ENCODE measurements at places on chromosomes 1 and 21.

DNA sequence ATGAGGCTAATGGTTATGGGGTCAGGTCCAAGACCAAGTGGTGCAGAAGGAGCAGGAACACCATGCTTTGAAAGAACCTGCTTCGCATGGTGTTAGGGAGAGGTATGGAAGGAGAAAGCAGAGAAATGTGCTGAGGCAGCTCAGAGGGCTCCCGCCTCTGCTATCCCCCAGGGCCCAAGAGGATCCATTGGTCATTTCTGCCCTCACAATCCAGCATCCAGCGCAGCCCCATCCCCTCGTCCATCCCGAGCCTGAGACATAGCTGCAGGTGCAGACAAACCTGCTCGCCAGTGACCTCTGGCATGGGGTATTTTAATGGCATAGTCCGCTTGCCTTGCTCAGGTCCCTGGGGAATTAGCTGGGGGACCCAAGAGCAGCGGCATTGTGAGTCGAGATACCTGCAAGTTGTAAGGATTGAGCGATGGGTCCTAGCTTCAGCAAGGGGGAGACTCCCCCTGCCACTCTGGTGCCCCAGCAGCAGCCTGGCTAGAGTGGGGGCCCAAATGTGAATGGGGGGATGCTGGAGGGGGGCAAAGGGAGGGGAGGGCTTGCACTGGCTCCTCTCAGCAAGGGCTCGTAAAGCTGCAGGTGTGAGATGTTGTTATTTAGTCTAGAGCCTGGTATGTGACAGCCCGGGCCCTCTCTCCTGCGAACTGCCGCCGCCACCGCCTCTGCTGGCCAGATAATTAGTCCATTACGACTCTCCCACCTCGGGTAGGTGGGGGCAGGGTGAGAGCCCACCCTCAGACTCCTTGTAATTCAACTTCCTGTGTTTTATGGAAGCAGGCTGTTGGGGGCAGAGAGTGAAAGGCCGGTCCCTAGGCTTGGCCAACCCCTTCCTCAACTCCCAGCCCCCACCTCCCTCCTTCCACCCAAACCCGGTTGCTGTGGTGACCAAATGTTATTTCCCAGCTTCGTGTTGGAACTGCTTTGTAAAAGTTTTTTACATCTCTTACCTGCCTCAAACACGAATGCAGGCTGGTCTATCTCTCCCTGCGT is 118.8 kb downstream of the RNF220 start:
- no peak for DNase-seq
- H3K4me1 ChIP-seq = no peaks in the 10 kb centered on the region
- H3K36me3 ChIP-seq = no peaks in the 10 kb centered on the region

DNA sequence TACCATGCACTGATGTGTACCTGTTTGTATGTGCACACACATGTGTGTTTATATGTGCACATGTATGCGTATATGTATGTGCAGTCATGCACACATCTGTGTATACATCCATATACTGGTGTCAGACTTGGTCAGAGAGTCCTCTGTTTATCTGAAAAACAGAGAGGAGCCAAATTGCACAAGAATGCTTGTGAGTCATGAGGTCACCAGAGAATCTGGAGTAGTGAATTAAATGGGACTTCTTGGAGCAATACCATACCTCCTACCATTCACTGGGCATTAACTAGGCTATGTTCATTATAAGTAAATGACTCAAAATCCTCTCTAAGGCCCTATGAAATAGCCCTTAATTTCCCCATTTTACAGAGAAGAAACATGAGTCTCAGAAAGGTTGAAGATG is 272.1 kb upstream of the C1orf87 start:
- H3K27ac ChIP-seq = no peak overlapping the region
- H3K4me1 ChIP-seq = no peaks in the 10 kb centered on the region
- DNase-seq = no peak
- H3K4me3 ChIP-seq = no peak overlapping the region

DNA sequence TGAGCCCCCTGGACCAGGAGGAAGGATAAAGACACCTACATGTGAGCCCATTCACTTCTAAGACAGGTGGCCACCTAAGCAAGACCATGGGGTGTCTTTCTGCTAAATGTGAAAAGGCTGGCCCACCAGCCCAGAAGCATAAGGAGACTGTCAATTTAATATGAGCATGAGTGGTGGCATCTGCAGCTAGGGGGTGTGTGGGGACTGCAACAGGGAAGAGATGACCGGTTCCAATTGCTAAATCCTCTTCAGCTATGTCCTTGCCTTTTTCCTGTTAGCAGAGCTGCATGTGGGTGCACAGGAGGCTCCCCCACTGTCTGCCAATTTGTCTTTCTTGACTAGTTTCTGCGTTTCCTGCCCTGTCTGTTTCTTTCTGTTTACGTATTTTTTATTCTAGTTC is 22.3 kb upstream of the BMP8A start:
- H3K36me3 ChIP-seq = peaks cover 43% of the 10 kb centered on the region
- H3K27ac ChIP-seq = no peak overlapping the region
- H3K4me3 ChIP-seq = no peak overlapping the region
- H3K27me3 ChIP-seq = no peaks in the 10 kb centered on the region
- H3K4me1 ChIP-seq = peaks cover 4% of the 10 kb centered on the region

- H3K36me3 ChIP-seq = no peaks in the 10 kb centered on the region
- H3K4me1 ChIP-seq = no peaks in the 10 kb centered on the region
- H3K27ac ChIP-seq = no peak overlapping the region
- H3K27me3 ChIP-seq = no peaks in the 10 kb centered on the region
These were observed 103.8 kb downstream of the DMRTB1 start for GRCh38 chr1:53562981-53563379.

GRCh38 chr1:62237950-62238374 is 43.3 kb downstream of the L1TD1 start:
- H3K4me3 ChIP-seq = no peak overlapping the region
- no peak for DNase-seq
- no peak overlapping the region for H3K27ac ChIP-seq
- no peaks in the 10 kb centered on the region for H3K4me1 ChIP-seq
- H3K27me3 ChIP-seq = no peaks in the 10 kb centered on the region

DNA sequence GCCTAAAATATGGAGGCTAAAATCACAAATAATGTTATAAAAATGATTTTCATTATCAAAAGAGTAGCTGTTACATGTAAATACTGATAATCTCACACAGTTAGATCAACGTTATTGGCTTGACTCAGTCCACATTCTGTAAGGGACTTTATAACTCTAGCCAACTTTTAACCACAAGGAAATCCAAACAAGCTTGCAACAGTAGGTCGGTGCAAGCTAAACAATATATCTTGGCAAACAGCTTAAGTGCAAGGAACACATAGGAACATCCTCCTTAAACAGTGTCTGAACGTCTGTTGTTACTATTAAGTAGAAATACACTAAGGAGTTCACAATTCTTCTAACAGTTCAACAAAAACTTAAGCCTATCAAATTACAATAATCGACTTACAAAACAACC is 126.7 kb downstream of the EIF4G3 start:
- H3K4me3 ChIP-seq = no peak overlapping the region
- no peaks in the 10 kb centered on the region for H3K27me3 ChIP-seq
- no peaks in the 10 kb centered on the region for H3K4me1 ChIP-seq

GRCh38 chr1:149942207-149942606 is 5.5 kb upstream of the MTMR11 start:
- DNase-seq = no peak
- H3K27ac ChIP-seq = peak overlapping the region; percentile 5
- H3K27me3 ChIP-seq = no peaks in the 10 kb centered on the region
- peaks cover 28% of the 10 kb centered on the region for H3K36me3 ChIP-seq

DNA sequence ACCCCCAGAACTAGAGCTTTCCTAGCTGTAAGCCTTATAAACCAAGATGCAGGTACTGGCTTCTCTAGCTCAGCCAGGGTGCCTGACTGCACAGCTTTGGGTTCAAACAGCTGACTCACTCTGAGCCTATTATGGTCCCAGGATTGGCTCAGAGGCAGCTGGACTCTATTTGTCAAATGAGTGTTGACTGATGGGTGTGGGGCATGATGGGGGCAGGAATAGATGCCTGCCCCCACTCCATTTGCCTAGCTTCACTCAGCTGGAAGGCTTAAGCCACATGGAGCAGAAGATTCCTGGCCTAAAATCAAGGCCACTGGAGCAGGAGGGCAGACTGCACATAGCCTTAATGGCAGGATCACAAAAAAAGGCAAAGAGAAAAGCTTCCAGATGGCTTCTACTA is 90.5 kb downstream of the PIK3R3 start:
- H3K36me3 ChIP-seq = no peaks in the 10 kb centered on the region
- no peak for DNase-seq
- H3K27ac ChIP-seq = no peak overlapping the region

DNA sequence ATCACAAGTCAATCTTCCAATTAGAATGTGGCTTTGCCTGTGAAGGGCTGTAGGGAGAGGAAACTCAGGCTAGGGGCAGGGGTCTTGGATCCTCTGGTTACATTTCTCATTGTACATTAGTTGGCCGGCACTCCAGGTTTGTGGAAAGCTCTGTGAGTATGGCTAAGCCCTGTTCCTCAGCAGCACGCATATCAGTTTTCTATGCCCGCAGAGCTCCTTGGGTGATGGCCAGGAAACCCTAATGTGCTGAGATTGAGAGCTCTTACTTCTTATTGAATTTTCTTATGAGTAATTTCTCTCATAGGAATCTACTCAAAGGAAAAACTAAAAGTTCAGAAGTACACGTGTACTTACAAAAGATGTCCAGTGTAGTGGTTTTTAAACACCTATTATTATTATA is 30.7 kb upstream of the STMN1 start:
- H3K36me3 ChIP-seq = no peaks in the 10 kb centered on the region
- H3K4me3 ChIP-seq = no peak overlapping the region
- H3K27me3 ChIP-seq = no peaks in the 10 kb centered on the region
- no peak overlapping the region for H3K27ac ChIP-seq
- no peak for DNase-seq
- H3K4me1 ChIP-seq = no peaks in the 10 kb centered on the region

GRCh38 chr1:41758904-41759548 is 159.7 kb downstream of the HIVEP3 start:
- no peak for DNase-seq
- no peaks in the 10 kb centered on the region for H3K36me3 ChIP-seq
- H3K4me1 ChIP-seq = no peaks in the 10 kb centered on the region
- H3K4me3 ChIP-seq = no peak overlapping the region
- H3K27ac ChIP-seq = no peak overlapping the region

- no peaks in the 10 kb centered on the region for H3K27me3 ChIP-seq
- peaks cover 2% of the 10 kb centered on the region for H3K36me3 ChIP-seq
- no peak overlapping the region for H3K4me3 ChIP-seq
These were observed 174.9 kb downstream of the COP1 start for GRCh38 chr1:176032040-176032645.

DNA sequence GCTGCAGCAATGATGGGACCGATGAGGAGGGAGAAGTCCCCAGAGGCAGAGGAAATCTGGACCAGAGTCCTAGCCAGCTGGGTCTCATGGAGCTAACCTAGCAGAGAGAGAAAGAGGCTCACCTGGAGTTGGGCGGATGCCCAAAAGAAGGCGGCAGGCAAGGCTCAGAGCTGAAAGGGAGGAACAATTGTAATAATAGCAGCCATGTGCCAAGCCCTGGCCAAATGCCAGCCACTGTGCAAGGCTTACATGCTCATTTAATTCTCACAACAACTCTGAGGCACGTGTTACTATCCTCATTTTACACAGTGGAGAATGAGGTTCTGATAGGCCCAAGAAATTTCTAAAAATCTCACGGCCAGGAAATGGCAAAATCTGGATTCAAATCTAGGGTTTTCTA is 50.0 kb upstream of the ZNF648 start:
- H3K4me3 ChIP-seq = no peak overlapping the region
- H3K27me3 ChIP-seq = no peaks in the 10 kb centered on the region
- H3K36me3 ChIP-seq = no peaks in the 10 kb centered on the region
- H3K4me1 ChIP-seq = no peaks in the 10 kb centered on the region
- H3K27ac ChIP-seq = no peak overlapping the region

GRCh38 chr1:153883223-153883622 is 39.5 kb downstream of the GATAD2B start:
- no peaks in the 10 kb centered on the region for H3K36me3 ChIP-seq
- H3K4me1 ChIP-seq = peaks cover 50% of the 10 kb centered on the region
- no peak for DNase-seq
- no peaks in the 10 kb centered on the region for H3K27me3 ChIP-seq
- no peak overlapping the region for H3K27ac ChIP-seq

DNA sequence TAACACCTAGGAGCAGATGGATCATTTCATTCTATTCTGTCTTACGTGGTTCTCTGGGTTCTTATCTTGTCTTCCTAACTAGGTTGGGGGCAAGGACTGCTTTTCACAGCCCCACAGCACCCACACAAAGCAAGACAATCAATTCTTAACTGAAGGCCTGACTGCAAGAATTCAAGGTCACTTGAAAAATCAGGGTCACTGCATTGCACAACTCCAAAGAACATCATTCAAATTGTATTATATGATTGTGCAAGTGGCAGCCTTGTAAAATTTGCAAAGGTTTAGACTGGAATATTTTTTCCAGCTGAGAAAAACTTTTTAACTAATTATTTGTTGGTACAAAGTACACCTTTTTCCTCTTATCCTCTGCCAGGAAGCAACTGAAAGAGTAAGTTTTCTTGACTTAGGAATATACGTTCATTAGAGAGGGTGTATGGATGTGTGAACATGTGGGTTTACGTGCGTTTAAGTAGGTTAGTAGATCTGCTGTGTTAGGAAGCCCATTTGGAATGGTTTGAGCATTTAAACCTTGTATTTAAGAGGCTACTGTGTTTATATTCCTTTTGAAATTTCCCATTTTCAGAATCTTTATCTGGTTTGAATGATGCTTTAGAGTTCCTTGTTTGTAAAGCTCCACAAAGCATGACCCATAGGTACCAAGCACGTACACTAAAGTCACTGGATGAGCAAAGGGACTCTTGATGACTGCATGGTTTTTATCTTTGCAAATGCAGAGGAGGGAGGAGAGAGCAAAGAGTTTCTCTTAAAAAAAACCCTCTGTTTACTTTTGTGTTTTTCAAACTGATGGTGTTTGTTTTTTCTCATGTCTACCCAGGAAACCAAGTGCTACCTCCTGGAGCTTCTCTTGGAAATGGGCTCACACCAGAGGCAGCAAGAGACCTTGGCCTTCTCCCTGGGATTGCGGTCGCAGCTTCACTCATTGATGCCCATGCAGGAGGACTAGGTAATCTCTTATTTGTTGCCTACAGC is 214.9 kb downstream of the FGGY start:
- no peaks in the 10 kb centered on the region for H3K27me3 ChIP-seq
- no peak overlapping the region for H3K27ac ChIP-seq
- DNase-seq = no peak
- no peaks in the 10 kb centered on the region for H3K4me1 ChIP-seq

DNA sequence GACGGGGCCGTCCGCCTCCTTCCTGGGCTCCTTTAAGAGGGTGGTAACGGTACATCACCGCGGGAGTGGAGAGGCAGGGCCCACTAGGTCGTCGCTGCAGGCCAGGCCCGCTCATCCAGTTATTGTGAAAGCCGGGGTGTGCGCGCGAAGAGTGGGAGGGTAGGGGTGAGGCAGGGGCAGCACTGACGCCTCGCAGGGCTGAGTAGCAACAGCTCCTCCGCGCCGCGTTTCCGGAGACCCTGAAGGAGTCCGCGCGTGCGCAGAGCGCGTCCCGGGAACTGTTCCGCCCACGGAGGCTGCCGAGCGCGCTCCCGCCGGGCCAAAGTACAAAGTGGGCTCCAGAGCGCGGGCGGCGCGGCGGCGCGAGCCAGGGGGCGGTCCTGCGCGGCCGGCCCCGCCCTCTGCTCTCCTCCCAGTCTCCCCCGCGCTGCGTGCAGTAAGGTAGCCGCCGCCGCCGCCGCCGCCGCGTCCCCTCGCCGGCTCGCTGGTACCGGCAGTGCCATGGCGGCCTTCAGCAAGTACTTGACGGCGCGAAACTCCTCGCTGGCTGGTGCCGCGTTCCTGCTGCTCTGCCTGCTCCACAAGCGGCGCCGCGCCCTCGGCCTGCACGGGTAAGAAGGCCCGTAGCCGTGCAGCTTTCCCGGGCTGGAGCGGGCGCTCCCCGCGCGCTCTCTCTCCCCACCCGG is at the start of gene ABCD3:
ABCD3 (plus strand) TSS at position 412 of the 686 bp plus-strand sequence; CDS start at position 502, 90 bp downstream.
- H3K4me1 ChIP-seq = peaks cover 15% of the 10 kb centered on the region
- DNase-seq = peak; percentile 92
- peak within 1 kb of the TSS; percentile 86 for H3K4me3 ChIP-seq

Measured in thoracic aorta (tissue), 2 donors.